ENCODE measurements at places on chromosomes 12 and 14. TPM values are rescaled to one million over a fixed set of nuclear protein-coding genes. Genes with fewer than 3 reads are reported as not detected.

Gene RNF212B
- total RNA-seq = not detected

Gene DHRS7
- 63.8 TPM for total RNA-seq

Gene LUM
- not detected for total RNA-seq

Gene TESPA1
- total RNA-seq = 92.6 TPM

DNA sequence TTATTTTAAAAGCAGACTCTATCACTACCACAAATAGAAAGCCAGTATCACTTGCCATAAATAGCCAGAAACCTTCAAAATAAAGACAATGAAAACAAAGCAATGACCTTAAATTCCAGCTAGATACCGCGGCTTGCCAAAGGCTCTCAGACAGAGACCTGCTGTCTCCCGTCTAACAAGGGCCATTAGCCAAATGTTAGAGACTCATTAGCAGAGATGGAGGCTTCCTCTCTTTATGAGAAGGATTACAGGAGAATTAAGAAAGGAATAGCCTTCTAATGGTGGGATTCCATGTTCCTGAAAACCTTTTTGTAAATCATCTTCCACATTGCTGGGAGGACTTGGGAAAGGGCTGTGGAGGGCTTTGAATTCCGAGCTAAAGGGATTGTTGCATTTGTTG, 206.7 kb downstream of the AACS start:
- no peaks in the 10 kb centered on the region for H3K36me3 ChIP-seq
- no peak for DNase-seq
- H3K27ac ChIP-seq = no peak overlapping the region
- peaks cover 6% of the 10 kb centered on the region for H3K27me3 ChIP-seq

DNA sequence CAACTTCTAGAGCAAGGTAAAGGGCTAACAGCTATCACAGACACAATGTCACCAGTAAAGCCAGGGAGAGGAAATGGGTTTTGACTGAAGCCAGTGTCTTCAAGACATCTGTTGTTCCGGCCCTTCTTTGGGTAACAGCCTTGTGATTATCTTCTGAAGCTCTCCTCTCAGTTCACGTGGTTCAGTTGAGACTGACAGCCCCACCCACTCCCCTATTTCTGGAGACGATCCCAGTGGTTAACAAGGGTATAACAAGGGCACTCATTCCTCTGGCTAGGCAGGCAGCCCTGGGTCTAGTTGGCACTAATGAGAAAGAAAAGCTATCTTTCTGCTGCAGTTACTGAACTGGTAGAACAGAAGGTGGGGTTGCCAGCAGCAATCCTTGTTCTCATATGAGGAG, 6.9 kb downstream of the GNPTAB start:
- no peaks in the 10 kb centered on the region for H3K27me3 ChIP-seq
- peak overlapping the region; percentile 76 for H3K27ac ChIP-seq
- peaks cover 77% of the 10 kb centered on the region for H3K4me1 ChIP-seq
- peaks cover 37% of the 10 kb centered on the region for H3K36me3 ChIP-seq
- peak overlapping the region; percentile 48 for H3K4me3 ChIP-seq

GRCh38 chr14:99781091-99781490, 12.1 kb upstream of the EML1 start:
- no peak overlapping the region for H3K27ac ChIP-seq
- H3K4me1 ChIP-seq = no peaks in the 10 kb centered on the region
- DNase-seq = no peak
- peaks cover 52% of the 10 kb centered on the region for H3K27me3 ChIP-seq
- no peak overlapping the region for H3K4me3 ChIP-seq

GRCh38 chr12:6688543-6688998, 604 bp downstream of the ZNF384 start:
- peaks cover 38% of the 10 kb centered on the region for H3K4me1 ChIP-seq
- no peaks in the 10 kb centered on the region for H3K27me3 ChIP-seq
- H3K4me3 ChIP-seq = peak overlapping the region; percentile 98
- peaks cover 28% of the 10 kb centered on the region for H3K36me3 ChIP-seq

GRCh38 chr14:101116065-101116464, 212.5 kb upstream of the RTL1 start:
- peaks cover 16% of the 10 kb centered on the region for H3K27me3 ChIP-seq
- H3K36me3 ChIP-seq = no peaks in the 10 kb centered on the region
- no peak overlapping the region for H3K27ac ChIP-seq
- no peak overlapping the region for H3K4me3 ChIP-seq
- no peak for DNase-seq

GRCh38 chr12:71967211-71967610, 28.6 kb downstream of the TPH2 start:
- H3K27ac ChIP-seq = no peak overlapping the region
- H3K27me3 ChIP-seq = peaks cover 41% of the 10 kb centered on the region
- no peak for DNase-seq
- no peaks in the 10 kb centered on the region for H3K36me3 ChIP-seq
- H3K4me1 ChIP-seq = no peaks in the 10 kb centered on the region
- H3K4me3 ChIP-seq = no peak overlapping the region

- H3K27me3 ChIP-seq = peaks cover 13% of the 10 kb centered on the region
- no peaks in the 10 kb centered on the region for H3K36me3 ChIP-seq
- no peak for DNase-seq
- peaks cover 11% of the 10 kb centered on the region for H3K4me1 ChIP-seq
- no peak overlapping the region for H3K27ac ChIP-seq
Observed at GRCh38 chr14:103519837-103520212, 2.8 kb downstream of the CKB start.

DNA sequence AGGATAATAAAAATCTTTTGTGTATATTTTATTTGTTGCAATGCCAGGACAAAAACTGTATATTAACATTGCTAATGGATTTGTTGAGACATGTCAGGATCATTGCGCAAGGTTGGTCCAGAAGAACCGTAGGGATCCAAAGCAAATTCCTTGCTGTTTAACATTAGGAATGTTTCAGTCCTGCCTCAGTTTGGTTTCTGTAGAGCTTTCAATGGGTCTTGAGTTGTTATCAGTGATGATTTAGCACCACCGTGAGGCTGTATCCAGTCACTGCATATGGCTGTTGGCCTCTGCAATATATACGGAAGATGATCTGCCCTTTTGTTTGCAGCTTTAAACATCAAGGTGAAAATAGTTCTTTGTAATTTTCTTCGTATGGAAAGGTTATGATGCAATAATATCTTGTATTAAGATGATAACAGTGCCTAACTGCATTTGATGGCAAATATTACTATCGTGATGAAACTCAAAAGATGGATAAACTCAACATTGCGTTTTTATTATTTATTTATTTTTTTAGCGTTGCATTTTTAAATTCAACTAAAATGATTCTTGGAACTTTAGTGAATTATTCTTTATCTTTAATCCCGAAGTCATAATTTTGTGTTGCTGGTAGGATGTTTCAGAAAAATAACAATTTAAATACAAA, 231.2 kb downstream of the AKAP6 start:
- no peak overlapping the region for H3K27ac ChIP-seq
- peaks cover 11% of the 10 kb centered on the region for H3K4me1 ChIP-seq
- no peak overlapping the region for H3K4me3 ChIP-seq
- H3K27me3 ChIP-seq = no peaks in the 10 kb centered on the region
- DNase-seq = peak; percentile 2

- no peak for DNase-seq
- no peaks in the 10 kb centered on the region for H3K27me3 ChIP-seq
- H3K4me3 ChIP-seq = no peak overlapping the region
Observed at GRCh38 chr14:51341338-51341737, 101.3 kb downstream of the TMX1 start.

- H3K27ac ChIP-seq = no peak overlapping the region
- H3K4me1 ChIP-seq = no peaks in the 10 kb centered on the region
- no peak overlapping the region for H3K4me3 ChIP-seq
- H3K36me3 ChIP-seq = no peaks in the 10 kb centered on the region
- no peak for DNase-seq
- peaks cover 33% of the 10 kb centered on the region for H3K27me3 ChIP-seq
Observed at GRCh38 chr12:125332900-125333299, 267.7 kb downstream of the AACS start.
